ENCODE measurements at places on chromosomes 5 and 9. TPM values are rescaled to one million over a fixed set of nuclear protein-coding genes. Genes with fewer than 3 reads are reported as not detected.

- no peaks in the 10 kb centered on the region for H3K4me1 ChIP-seq
- no peaks in the 10 kb centered on the region for H3K27me3 ChIP-seq
- peak overlapping the region; percentile 48 for H3K27ac ChIP-seq
- H3K4me3 ChIP-seq, result no peak overlapping the region
- H3K36me3 ChIP-seq, result peaks cover 2% of the 10 kb centered on the region
Measured at GRCh38 chr5:126811515-126812198, 34.7 kb downstream of the LMNB1 start.

DNA sequence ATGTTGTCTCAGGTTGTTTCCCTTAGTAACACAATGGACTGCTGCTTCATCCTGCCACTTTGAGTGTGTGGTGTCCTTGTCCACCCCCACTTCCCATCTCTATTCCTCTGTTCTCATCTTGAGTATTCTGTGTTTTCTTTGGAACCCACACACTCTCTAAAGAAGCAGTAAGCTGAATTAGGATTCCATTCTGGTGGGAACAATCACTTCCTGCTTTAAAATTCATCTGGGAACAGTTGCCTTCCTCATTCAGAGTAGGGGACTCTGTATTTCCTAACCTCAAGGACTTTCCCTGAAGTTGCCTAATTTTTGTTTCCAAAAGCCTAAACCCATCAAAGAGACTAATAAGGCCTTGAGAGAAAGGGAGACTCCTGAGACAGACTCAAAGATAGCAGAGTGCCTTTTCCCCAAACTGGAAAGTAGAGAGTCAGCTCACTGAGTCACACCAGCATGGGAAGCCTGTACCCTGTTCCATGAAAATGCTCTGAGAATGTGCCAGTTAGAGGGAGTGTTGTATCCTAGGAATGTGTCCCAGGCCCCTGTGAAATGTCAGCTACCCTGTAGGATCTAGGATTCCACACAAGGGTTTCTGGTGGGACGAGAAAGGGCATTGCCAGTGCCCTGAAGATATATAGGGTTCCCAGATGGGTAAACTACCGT, 63.6 kb downstream of the CCDC192 start:
- no peak overlapping the region for H3K4me3 ChIP-seq
- H3K27ac ChIP-seq, result no peak overlapping the region
- no peaks in the 10 kb centered on the region for H3K4me1 ChIP-seq
- no peaks in the 10 kb centered on the region for H3K36me3 ChIP-seq
- DNase-seq, result no peak

LMX1B gene
- total RNA-seq, result 2.4 TPM

GMCL2 gene
- not detected for total RNA-seq

- H3K27me3 ChIP-seq, result no peaks in the 10 kb centered on the region
- H3K4me3 ChIP-seq, result peak overlapping the region; percentile 86
Measured at GRCh38 chr9:86354818-86355309, 654 bp upstream of the TUT7 start.

GRCh38 chr9:129485145-129485774, 135.6 kb downstream of the C9orf50 start:
- H3K27ac ChIP-seq, result peak overlapping the region; percentile 98
- H3K36me3 ChIP-seq, result no peaks in the 10 kb centered on the region
- DNase-seq, result no peak
- no peak overlapping the region for H3K4me3 ChIP-seq
- peaks cover 97% of the 10 kb centered on the region for H3K4me1 ChIP-seq
- H3K27me3 ChIP-seq, result no peaks in the 10 kb centered on the region

DNA sequence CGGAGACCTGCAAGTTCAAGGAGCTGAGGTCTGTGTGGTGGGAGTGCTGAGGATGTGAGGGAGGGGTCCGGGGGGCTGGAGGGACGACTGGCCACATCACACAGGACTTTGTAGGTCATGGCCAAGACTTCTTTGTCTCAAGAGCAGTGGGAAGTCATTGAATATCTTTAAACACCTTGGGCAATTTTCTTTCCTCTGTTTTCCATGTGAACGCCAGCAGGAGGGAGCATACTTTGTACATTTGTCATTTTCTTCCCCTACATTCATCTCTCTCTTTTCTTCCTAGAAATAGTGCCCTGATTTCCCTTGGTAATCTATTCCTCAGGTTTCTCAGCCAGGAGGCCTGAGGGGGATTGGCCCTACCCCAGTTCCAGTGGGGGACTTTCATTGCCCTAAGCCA, 153.7 kb upstream of the MSX2 start:
- H3K4me1 ChIP-seq, result peaks cover 4% of the 10 kb centered on the region
- no peak overlapping the region for H3K4me3 ChIP-seq
- no peak overlapping the region for H3K27ac ChIP-seq
- DNase-seq, result no peak
- no peaks in the 10 kb centered on the region for H3K36me3 ChIP-seq

GRCh38 chr5:36637101-36637500, 30.7 kb downstream of the SLC1A3 start:
- no peaks in the 10 kb centered on the region for H3K27me3 ChIP-seq
- no peaks in the 10 kb centered on the region for H3K36me3 ChIP-seq
- no peak overlapping the region for H3K4me3 ChIP-seq
- H3K27ac ChIP-seq, result no peak overlapping the region
- no peak for DNase-seq

GRCh38 chr9:69579760-69580581, 92.2 kb downstream of the APBA1 start:
- peaks cover 8% of the 10 kb centered on the region for H3K4me1 ChIP-seq
- no peak overlapping the region for H3K27ac ChIP-seq
- no peak overlapping the region for H3K4me3 ChIP-seq
- no peaks in the 10 kb centered on the region for H3K36me3 ChIP-seq
- DNase-seq, result no peak

GRCh38 chr9:120846906-120847305, 4.2 kb upstream of the PSMD5 start:
- H3K27me3 ChIP-seq, result no peaks in the 10 kb centered on the region
- H3K27ac ChIP-seq, result no peak overlapping the region
- H3K4me3 ChIP-seq, result no peak overlapping the region
- H3K36me3 ChIP-seq, result peaks cover 4% of the 10 kb centered on the region

DNA sequence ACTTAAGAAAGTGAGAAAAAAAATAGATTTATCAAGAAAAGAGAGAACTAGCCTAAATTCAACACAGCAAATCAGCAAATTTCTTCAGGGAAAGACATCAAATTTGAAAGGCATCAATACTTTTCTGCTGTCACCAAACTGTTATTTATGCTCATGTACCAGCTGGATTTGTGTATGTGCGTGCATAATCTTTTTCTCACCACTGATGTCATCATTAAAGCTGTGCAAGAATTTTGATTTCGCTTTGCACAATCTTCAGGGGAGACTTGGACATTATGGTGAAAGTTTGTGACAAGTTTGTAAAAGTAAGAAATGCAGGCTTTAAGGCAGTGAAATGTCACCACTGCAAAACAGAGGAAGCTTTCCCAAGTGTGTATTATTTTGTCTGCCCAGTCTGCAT, 215.4 kb downstream of the SLF1 start:
- H3K4me1 ChIP-seq, result no peaks in the 10 kb centered on the region
- no peak for DNase-seq
- no peak overlapping the region for H3K4me3 ChIP-seq
- H3K27me3 ChIP-seq, result no peaks in the 10 kb centered on the region
- no peaks in the 10 kb centered on the region for H3K36me3 ChIP-seq

All from suprapubic skin (tissue), 4 donors.